ENCODE measurements at places on chromosomes 4 and X. TPM values are rescaled to one million over a fixed set of nuclear protein-coding genes. Genes with fewer than 3 reads are reported as not detected.
A peak's percentile ranks its signal among the peaks of the same experiment; 100 is the strongest.

GRCh38 chr4:19224820-19225219 lies 1026.9 kb upstream of the SLIT2 start:
- no peaks in the 10 kb centered on the region for H3K4me1 ChIP-seq
- no peaks in the 10 kb centered on the region for H3K27me3 ChIP-seq
- H3K4me3 ChIP-seq: no peak overlapping the region
- peak; percentile 2 for DNase-seq

GRCh38 chrX:130039847-130040246 lies 57.4 kb downstream of the BCORL1 start:
- H3K36me3 ChIP-seq: peaks cover 22% of the 10 kb centered on the region
- H3K4me3 ChIP-seq: no peak overlapping the region
- DNase-seq: no peak
- no peaks in the 10 kb centered on the region for H3K4me1 ChIP-seq

LRIT3 gene
- total RNA-seq: 0.09 TPM

- peaks cover 8% of the 10 kb centered on the region for H3K4me1 ChIP-seq
- no peak overlapping the region for H3K4me3 ChIP-seq
- H3K36me3 ChIP-seq: no peaks in the 10 kb centered on the region
Measured at GRCh38 chrX:153768311-153769157, 4.5 kb downstream of the PLXNB3 start.
